ENCODE measurements at places on chromosomes 3 and 15.

- DNase-seq: no peak
These were observed 258.7 kb downstream of the SLCO3A1 start for GRCh38 chr15:92112180-92112579.

GRCh38 chr3:138187296-138188012, at the start of gene ARMC8:
ARMC8 (plus strand) TSS chr3:138187301; CDS start chr3:138187555, 254 bp downstream.
- no peak for DNase-seq

DNA sequence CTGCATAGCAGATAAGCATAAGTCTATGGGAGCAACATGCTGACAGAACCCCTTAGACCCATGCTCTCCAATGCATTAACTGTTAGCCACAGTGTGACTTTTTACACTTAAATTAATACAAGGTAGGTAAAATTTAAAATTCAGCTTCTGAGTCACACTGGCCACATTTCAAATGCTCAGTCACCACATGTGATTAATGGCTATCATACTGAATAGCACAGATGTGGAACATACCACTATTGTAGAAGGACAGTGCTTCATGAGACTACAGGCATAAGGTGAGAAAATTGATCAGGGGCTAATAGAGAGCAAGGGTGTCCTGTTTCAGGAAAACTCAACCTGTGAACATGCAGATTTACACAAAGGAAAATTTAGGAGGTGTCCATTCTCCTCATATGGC, 357.0 kb upstream of the SEMA6D start:
- no peak for DNase-seq

GRCh38 chr3:15812183-15812582, 14.4 kb upstream of the ANKRD28 start:
- peak; percentile 33 for DNase-seq

DNA sequence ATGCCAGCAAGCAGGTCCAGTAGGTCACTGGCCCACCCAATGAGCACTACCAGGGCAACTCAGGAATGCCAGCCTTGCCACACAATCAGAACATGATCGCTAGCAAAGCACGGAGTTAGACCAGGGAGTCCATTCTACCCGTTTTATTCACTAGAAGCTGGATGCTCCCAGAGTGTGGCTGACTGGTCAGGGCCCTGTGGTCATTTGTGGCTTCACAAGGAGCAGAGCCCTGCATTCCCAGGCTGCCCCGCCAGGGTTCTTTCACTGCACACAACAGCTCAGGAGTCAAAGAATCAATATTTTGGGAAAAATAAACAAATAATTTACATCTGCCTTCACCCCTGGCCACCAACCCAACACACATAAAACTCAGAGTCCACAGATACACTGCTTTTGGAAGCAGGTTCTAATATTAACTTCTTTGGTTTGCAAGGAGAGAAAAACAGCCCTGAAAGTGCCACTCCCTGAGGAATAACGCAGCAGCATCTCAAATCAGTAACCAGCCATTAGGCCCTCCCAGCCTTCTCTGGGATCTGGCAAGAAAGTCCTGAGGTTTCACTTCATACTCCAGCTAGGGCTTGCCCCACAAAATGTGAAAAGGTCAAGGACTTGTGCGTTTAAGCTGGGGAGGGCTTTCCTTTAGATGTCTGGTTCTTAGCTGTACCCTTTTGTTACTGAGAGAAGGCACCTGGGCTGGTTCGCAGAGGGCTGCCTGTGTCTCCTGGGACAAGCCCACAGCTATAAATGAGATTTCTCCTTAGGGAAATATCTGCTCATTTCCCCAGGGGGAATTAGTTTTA, 16.0 kb downstream of the SIAH2 start:
- DNase-seq: no peak

- peak; percentile 53 for DNase-seq
These were observed 695 bp downstream of the GMPS start for GRCh38 chr3:155870945-155871745.

GRCh38 chr15:48427960-48428547, 96.8 kb downstream of the DUT start:
- DNase-seq: no peak

DNA sequence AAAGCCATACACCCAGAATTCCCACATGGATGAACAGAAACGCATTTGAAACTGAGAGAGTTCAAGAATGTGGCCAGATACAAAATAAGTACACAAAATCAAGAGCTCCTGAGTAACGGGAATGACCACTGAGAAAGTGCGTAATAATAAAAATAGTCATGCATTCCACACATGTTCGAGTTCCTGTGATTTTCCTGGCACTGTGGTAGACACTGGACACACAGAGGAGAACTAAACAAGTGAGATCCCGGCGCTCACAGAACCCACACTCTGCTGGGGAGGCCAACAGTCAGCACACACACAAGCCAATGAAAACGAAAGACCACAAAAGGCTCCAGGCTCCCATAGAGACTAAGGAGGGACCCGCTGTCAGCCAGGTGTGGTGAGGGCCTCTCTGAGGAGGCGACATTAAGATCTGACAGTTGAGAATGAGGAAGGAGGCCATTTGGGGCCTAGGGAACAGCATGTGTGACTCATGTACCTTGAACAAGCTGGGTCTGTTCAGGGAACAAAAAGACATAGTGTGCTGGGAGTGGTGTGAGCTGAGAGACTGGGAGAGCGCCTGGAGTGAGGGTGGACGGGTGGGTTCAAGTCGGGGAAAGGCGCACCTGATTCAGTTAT, 5.1 kb downstream of the FAM107A start:
- no peak for DNase-seq

- DNase-seq: no peak
These were observed 118.1 kb downstream of the AGBL1 start for GRCh38 chr15:86197770-86198169.

GRCh38 chr3:44409640-44410410, 67.6 kb downstream of the ZNF445 start:
- DNase-seq: no peak

DNA sequence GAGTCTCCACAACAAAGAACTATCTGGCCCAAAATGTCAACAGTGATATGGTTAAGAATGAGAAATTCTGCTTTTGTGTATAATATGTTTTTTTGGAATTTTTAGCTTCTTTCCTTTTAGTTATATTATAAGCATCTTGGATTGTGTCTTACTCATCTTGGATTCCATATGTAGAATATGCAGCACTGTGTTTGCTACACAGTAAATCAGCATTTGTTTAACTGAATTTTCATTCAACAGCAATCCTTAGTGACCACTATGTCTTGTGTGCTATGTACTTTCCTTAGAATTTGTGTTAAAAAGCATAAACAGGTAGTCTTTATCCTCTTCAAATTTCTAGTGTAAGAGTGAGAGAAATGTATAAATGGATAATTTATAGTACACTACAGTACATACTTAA, 18.2 kb upstream of the TMEM207 start:
- DNase-seq: no peak

- DNase-seq: no peak
These were observed 41.0 kb upstream of the GP5 start for GRCh38 chr3:194439881-194440550.

DNA sequence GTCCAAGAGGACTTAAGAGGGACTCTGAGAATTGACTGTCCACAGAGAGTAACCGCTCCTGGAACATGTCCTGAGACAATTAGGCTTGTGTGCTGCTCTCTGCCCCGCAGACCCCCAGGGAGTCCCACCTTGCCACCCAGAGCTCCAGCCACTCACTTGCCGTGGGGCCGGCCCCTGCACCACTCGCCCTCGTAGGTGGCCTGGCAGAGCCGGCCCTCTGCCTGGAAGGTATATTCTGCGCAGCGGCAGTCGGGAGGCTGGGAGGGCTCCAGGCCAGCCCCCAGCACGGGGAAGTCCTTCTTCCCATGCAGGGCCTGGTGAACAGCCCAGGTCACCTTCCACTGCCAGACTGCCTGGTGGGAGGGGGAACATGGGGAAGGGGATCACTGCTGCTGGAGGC, 10.5 kb downstream of the ALS2CL start:
- DNase-seq: no peak

- no peak for DNase-seq
These were observed 121.8 kb upstream of the NLGN1 start for GRCh38 chr3:173275740-173276139.

DNA sequence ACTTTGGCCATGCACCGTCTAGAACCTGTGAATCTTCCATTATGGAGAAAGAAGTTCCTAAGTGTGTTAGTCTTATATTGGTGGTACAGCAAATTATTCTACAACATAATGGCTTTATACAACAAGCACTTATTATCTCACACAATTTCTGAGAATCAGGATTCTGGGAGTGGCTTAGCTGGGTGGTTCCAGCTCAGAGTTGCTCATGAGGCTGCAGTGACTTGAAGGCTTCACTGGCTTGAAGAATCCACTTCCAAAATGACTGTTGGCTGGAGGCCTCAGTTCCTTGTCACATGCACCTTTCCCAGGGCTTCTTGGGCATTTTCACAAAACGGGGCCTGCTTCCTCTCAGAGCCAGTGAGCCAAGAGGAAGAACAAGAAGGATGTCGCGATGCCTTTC, 82.3 kb upstream of the RNF7 start:
- DNase-seq: no peak

DNA sequence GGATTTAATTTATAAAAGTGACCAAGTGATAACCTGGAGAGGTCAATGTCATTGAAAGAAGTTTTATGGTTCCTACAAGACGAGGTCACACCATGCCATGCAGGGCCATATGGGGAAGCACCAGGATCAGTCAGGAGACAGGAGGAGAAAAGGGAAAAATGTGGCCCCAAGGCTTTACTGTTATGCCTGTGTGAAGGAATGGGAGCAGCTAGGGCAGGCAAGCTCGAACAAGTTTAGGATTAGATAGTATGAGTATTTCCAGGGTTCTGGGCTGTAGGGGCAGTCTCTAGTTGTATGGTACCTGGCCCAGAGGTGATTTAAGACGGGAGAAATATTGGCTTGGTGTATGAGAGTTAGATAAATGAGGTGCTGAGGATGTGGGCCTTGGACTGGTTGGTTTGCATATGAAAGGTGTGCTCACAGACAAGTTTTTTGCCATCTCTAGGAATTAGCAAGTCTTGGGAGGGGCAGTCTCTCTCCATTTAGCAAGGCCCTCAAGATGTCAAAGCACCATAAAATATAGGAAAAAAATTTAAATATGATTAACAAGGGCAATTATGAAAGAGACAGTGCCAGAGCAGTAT, 36.3 kb upstream of the DCLK3 start:
- no peak for DNase-seq

DNA sequence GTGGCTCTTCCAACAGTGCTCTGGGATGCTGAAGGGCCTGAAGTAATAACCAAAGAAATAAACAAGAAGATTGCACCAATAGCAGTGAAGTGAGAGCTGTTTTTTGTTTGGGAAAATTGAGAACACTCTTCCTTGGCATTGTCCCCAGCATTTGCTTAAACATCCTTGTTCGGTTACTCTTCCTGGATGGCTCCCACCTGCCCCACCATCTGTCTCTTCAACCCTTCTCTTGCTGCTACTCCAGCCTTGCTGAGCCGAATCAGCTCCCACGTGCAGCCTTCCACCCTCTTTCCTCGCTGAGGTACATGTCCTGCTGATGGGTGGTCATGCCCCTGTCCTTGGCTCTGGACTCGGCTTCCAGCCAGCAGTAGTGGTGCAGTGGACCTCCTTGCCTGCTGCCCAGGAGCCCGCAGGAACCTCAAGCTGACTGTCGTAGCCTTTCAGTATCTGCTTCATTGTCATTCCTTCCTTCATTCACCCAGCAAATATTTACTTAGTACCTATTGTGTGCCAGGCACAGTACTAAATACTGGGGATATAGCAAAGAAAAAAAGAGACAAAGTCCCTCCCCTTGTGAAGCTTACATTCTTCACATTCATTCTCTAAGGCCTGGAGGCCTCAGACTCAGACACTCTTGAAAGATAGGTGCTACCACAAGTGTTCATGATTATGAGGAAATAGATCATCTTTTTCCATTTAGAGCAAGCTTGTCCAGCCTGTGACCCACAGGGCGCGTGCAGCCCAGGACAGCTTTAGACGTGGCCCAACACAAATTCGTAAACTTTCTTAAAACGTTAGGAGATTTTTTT, 17.1 kb upstream of the VILL start:
- DNase-seq: no peak

DNA sequence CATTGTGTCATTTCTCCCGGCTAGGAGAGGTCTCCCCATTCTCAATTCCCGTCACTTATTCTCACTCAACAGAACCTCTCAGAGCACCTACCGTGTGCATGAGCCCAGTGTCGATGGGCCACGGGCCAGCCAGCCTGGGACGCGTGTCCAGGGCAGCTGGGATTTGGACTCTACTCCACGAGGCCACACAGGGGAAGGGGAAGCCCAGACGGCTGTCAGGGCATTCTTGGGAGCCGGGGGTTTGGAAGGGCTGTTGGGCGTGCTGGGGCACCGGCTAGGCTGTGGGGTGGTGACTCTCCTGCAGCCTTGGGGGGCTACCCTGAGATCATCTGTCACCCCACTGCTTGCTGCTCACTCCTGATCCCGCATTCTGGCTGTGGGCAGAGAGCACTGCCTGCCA, 41.7 kb upstream of the PCSK6 start:
- no peak for DNase-seq

GRCh38 chr15:66944121-66944520, 121.3 kb upstream of the SMAD3 start:
- no peak for DNase-seq

DNA sequence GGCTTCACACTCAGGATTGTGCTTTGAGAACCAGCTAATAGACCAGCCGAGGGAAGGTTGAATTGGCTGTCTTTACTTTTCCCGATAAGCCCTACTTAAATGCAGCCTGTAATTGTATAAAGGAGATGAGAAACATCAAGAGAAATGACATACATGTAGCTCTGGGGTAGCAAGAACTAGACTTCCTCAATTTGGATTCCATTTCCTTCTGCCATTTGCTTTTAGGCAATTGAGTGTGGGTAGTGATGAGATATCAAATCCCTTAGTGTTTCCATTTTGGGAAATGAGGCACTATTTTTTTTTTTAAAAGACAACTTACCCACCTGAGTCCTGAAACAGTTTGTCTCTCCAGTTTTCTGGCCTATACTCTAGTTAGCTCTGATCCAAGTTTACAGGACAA, 2.2 kb downstream of the INAFM2 start:
- no peak for DNase-seq

DNA sequence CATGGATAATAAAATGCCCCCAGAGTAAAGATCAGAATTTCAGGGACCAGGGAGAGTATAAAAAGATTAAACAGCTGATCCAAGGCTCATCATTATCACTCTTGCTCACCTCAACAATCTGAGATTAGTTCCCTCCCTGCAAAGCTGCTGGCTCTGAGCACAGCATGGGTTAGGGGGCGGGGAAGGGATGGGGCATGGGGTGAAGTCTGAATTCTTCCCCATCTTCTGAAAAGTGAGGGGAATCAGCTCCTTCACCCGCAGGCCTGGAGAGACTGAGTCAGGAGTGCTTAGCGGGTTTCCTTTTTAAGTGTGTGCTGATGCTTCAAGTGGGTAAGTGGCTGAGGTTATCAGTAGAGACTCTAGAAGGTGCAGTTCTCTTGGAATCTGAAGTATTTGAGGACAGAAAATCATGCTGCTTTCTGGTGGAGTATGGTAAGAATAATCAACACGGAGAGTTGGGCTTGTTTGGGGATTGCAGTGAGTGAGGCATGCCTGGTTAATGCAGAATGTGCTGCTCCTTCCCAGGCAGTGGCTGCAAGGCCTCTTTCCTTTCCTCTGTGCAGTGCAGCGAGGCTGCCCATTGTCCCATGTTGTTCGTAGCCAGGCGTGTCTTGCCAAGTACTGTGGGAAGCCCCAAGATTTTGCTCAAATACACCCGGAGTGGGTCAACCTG, 59.2 kb upstream of the TRAK1 start:
- DNase-seq: no peak

GRCh38 chr3:161104561-161105551, at the start of gene B3GALNT1:
B3GALNT1 (minus strand) TSS chr3:161105349; CDS start chr3:161086754, 18,595 bp downstream.
- peak; percentile 61 for DNase-seq

GRCh38 chr15:33059184-33059583, 135.3 kb downstream of the FMN1 start:
- no peak for DNase-seq

Measured in germinal center (tissue), 1 donor.